Ovary (tissue), 10 donors: ENCODE measurements at places on chromosomes 1 and 21. TPM values are rescaled to one million over a fixed set of nuclear protein-coding genes. Genes with fewer than 3 reads are reported as not detected.
A peak's percentile ranks its signal among the peaks of the same experiment; 100 is the strongest.

GRCh38 chr1:246782120-246782900 is 58.1 kb downstream of the SCCPDH start:
- H3K27me3 ChIP-seq = no peaks in the 10 kb centered on the region
- peaks cover 6% of the 10 kb centered on the region for H3K4me1 ChIP-seq
- peak; percentile 73 for DNase-seq
- no peaks in the 10 kb centered on the region for H3K36me3 ChIP-seq
- H3K27ac ChIP-seq = peak overlapping the region; percentile 75
- H3K4me3 ChIP-seq = no peak overlapping the region

ZFP69B gene
- 0.69 TPM for total RNA-seq

- H3K36me3 ChIP-seq = no peaks in the 10 kb centered on the region
- H3K27me3 ChIP-seq = no peaks in the 10 kb centered on the region
- no peak for DNase-seq
- no peak overlapping the region for H3K27ac ChIP-seq
These were observed 509.6 kb upstream of the CXADR start for GRCh38 chr21:17003258-17003615.

DNA sequence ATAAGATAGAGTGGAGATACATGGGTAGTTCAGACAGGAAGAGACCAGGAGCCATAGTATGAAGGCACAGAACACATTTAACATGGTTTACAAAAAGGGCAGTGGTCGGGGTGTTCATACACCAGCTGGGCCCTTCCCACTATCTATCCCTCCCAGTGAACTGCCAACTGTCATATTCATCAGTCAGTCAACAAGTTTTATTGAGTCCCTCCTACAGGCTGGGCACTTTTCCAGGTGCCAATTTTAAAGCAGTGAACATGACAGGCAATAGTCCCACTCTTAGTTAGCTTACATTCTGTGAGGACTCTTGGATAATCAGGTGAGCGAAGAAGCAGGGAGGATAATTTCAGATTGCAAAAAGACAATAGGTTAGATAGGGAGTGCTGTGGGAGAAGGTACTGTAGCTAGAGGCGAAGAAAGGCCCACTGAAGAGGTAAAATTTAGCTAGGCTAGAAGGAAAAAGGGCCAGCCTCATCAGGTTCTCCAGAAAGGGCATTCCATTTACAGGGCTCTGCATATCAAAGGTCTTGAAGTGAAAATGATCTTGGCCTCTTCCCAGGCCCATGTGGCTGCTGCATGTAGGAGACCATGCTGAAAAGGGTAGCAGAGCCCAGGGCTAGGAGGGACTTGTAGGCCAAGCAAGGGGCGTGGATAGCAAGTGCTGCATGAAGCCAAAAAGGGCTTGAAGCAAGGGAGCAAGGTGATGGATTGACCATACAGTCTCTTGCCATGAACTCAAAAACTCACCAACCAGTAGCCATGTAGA is 274.7 kb upstream of the SNX7 start:
- H3K27ac ChIP-seq = no peak overlapping the region
- no peak for DNase-seq
- H3K4me1 ChIP-seq = no peaks in the 10 kb centered on the region
- H3K27me3 ChIP-seq = no peaks in the 10 kb centered on the region
- no peak overlapping the region for H3K4me3 ChIP-seq
- no peaks in the 10 kb centered on the region for H3K36me3 ChIP-seq

ADAMTS4 gene
- total RNA-seq = 125 TPM

DNA sequence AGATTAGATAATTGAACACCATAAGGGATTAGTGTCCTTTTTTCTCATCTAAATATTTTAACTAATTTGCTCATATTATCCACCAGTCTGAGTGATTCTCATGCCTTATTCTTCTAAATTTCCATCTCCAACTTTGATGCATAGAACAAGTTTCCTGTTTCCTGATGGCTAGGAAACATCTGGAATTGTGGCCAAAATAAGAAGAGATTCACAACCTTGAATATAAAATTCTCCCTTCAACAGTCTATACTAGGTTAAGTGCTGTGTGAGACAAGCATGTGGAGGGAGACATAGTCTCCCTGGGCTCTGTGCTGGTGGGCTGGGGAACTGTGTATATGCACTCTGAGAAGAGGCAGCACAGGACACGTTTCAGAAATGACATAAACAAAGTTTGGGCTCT is 21.6 kb upstream of the ROR1 start:
- no peaks in the 10 kb centered on the region for H3K36me3 ChIP-seq
- no peaks in the 10 kb centered on the region for H3K4me1 ChIP-seq
- H3K27me3 ChIP-seq = no peaks in the 10 kb centered on the region
- H3K4me3 ChIP-seq = no peak overlapping the region
- no peak for DNase-seq

DNA sequence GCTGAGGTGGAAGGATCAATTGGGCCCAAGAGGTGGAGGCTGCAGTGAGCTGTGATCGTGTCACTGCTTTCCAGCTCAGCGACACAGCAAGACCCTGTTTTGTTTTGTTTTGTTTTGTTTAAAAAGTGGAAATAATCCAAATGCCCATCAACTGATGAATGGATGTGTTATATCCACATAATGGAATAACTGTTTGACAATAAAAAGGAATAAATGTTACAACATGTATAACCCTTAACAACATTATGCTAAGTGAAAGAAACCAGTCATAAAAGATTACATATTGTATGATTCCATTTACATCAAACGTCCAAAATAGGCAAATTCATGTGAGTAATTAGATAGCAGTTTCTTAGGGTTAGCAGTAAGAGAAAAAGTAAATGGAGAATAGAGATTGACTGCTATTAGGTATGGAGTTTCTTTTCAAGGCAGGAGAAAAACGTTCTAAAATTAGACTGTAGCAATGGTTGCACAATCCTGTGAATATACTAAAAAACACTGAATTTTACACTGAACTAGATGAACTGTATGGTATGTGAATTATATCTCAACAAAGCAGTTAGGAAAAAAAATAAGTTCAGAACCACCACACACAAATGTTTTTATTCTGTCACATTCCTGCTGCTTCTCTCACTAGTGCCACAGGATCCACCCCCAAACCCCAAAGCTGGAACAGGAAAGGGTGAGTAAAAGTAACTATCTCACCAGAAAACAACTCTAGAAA is 15.7 kb downstream of the FOXJ3 start:
- H3K36me3 ChIP-seq = no peaks in the 10 kb centered on the region
- DNase-seq = no peak
- H3K27ac ChIP-seq = no peak overlapping the region
- H3K4me3 ChIP-seq = no peak overlapping the region

VHLL gene
- not detected for total RNA-seq

- peaks cover 16% of the 10 kb centered on the region for H3K4me1 ChIP-seq
- DNase-seq = peak; percentile 91
- H3K27me3 ChIP-seq = peaks cover 16% of the 10 kb centered on the region
- peak within 1 kb of the TSS; percentile 34 for H3K4me3 ChIP-seq
- H3K36me3 ChIP-seq = no peaks in the 10 kb centered on the region
- H3K27ac ChIP-seq = no peak within 1 kb of the TSS
These were observed at the start of gene EFNA3 for GRCh38 chr1:155078469-155079209. Gene EFNA3, plus strand, starts transcription at chr1:155078837. Its CDS starts 105 bp downstream, at chr1:155078942.

COA7 gene
- 18.6 TPM for total RNA-seq

DNA sequence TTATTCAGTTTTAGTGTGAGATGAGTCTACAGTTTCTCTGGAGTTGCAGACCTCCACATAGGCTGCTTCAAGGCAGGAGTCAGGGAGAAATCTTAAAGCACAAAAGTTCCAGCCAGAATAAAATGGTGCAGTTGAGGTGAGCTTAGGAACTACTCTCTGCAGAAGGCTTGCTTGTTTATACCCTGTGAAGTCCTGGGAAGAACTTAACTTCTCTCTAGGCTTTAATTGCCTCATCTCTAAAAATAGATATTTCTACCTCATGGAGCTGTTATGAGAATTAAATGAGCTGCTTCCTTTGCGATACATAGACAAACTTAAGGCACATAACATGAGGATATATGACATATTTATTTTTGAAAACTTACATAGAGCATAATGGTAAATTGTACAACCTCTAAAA is 286.2 kb downstream of the GPATCH2 start:
- H3K36me3 ChIP-seq = no peaks in the 10 kb centered on the region
- H3K4me3 ChIP-seq = no peak overlapping the region
- H3K4me1 ChIP-seq = no peaks in the 10 kb centered on the region
- no peaks in the 10 kb centered on the region for H3K27me3 ChIP-seq
- no peak for DNase-seq

DNA sequence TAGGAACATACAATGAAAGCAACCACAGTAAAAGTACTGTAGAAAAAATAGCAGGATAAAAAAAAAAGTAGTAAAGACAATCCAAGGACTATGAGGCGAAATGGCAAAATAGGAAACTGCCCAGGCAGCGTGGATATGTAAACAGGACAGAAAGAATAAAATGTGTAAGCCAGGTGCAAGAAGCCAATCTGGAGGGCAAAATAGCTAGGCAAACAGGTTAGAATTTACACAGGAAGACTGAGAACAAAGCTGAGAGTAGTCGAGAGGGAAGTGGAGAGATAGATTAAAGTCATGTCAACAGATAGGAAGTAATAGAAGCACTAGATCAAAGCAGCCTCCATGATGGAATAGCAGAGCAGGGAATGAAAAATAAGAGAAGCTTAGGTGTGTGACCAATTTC is 124.2 kb upstream of the B3GALT2 start:
- H3K4me1 ChIP-seq = no peaks in the 10 kb centered on the region
- no peaks in the 10 kb centered on the region for H3K36me3 ChIP-seq
- H3K27ac ChIP-seq = no peak overlapping the region
- no peaks in the 10 kb centered on the region for H3K27me3 ChIP-seq
- no peak overlapping the region for H3K4me3 ChIP-seq

DNA sequence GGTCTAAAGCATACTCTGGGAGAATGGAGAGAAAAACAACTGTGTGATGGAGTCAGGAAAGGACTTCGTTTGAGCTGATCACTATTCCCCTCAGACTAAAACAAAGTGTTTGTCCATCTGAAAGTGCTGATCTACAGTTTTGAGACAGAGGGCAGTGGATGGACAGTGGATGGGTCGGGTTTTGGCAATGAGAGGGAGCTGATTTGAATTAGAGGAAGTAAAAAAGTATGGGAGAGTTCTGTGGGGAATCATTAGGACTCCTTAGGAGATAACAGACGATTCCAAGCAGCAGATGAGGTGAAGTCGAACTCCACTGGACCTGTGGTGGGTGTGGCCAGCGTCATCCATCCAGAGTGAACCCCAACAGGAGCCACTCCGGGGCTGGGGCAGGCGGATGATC is 62.3 kb downstream of the PTGS2 start:
- no peaks in the 10 kb centered on the region for H3K4me1 ChIP-seq
- H3K4me3 ChIP-seq = no peak overlapping the region
- H3K36me3 ChIP-seq = no peaks in the 10 kb centered on the region
- no peak for DNase-seq

RHD gene
- not detected for total RNA-seq

GRCh38 chr21:26055010-26055409 is 115.6 kb downstream of the APP start:
- H3K4me1 ChIP-seq = peaks cover 6% of the 10 kb centered on the region
- H3K4me3 ChIP-seq = no peak overlapping the region
- no peaks in the 10 kb centered on the region for H3K27me3 ChIP-seq
- no peaks in the 10 kb centered on the region for H3K36me3 ChIP-seq

GRCh38 chr1:24201941-24202440 is 14.9 kb upstream of the IFNLR1 start:
- H3K4me1 ChIP-seq = no peaks in the 10 kb centered on the region
- H3K27me3 ChIP-seq = no peaks in the 10 kb centered on the region
- no peaks in the 10 kb centered on the region for H3K36me3 ChIP-seq

DNA sequence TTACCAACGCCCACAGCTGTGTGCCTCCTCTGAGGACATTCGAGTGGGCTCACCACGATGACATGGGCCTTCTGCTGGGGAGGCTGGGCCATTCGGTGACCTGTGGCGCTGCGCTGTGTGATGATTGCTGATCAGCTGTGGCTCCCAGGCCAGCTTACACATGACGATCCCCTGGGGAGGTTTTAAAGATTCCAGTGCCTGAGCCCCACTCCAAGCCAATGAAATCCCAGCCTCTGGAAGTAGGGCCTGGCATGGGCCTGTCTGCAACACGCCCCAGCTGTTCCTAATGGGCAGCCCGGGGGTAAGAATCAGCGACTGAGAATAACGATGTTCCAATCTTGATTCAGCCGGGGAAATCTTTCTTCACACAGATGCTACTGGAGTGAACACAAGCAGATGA is 153.7 kb downstream of the KCNJ6 start:
- no peaks in the 10 kb centered on the region for H3K36me3 ChIP-seq
- no peak overlapping the region for H3K4me3 ChIP-seq
- no peaks in the 10 kb centered on the region for H3K27me3 ChIP-seq
- H3K27ac ChIP-seq = no peak overlapping the region

HES2 gene
- 0.08 TPM for total RNA-seq

DNA sequence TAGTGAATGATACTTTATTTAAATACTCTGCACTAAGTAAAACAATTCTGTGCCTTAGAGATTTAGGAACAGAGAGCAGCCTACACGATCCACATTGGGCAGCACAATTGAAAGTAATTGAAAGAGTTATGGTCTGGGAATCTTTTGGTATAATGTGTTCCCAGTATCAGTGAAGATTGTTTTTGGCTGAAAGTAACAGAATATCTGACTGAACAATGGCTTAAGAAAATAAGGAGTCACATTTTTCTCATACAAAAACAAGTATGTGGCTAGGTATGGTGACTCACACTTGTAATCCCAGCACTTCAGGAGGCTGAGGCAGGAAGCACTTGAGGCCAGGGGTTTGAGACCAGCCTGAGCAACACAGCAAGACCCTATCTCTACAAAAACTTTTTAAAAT is 306.2 kb downstream of the NFIA start:
- no peaks in the 10 kb centered on the region for H3K27me3 ChIP-seq
- no peak for DNase-seq
- H3K4me3 ChIP-seq = no peak overlapping the region
- no peaks in the 10 kb centered on the region for H3K4me1 ChIP-seq
- no peaks in the 10 kb centered on the region for H3K36me3 ChIP-seq

DNA sequence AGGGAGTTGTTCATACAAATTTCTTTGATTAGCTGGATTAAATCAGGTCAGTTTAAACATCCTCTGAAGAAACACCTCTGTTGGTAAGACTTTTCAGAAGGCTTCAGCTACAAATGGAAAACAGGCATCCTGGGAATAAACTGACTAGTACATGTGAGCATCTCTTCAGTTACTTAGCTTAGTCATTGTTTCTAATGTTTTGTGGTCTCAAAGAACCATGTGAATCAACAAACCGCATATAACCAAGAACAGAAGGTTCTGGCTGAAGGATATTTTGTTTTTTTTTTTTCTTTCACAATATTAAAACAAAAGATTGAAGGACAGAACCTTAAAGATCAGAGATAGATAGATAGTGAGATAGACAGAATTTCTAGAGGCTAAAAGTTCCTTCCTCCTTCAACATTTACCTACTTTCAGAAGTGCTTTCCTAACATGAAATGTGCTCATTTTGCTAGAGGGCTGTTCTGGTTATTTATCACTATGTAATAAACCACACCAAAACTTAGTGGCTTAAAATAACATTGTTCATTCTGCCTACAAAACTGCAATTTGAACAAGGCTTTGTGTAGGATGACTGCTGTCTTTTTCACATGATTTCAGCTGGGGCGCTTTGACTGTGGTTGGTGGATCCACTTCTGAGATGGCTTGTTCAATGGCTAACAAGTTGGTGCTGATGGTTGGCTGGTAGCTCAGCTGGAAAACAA is 119.8 kb upstream of the PTGFR start:
- no peak for DNase-seq
- no peaks in the 10 kb centered on the region for H3K27me3 ChIP-seq
- H3K27ac ChIP-seq = no peak overlapping the region
- no peaks in the 10 kb centered on the region for H3K4me1 ChIP-seq

DNASE2B gene
- total RNA-seq = not detected

GRCh38 chr21:29235714-29236197 is 63.0 kb upstream of the BACH1 start:
- no peaks in the 10 kb centered on the region for H3K36me3 ChIP-seq
- no peaks in the 10 kb centered on the region for H3K27me3 ChIP-seq
- H3K4me3 ChIP-seq = no peak overlapping the region
- DNase-seq = no peak
- H3K4me1 ChIP-seq = no peaks in the 10 kb centered on the region

OLFML2B gene
- 3.0 TPM for total RNA-seq
